ENCODE measurements at places on chromosomes 5 and 9.

DNA sequence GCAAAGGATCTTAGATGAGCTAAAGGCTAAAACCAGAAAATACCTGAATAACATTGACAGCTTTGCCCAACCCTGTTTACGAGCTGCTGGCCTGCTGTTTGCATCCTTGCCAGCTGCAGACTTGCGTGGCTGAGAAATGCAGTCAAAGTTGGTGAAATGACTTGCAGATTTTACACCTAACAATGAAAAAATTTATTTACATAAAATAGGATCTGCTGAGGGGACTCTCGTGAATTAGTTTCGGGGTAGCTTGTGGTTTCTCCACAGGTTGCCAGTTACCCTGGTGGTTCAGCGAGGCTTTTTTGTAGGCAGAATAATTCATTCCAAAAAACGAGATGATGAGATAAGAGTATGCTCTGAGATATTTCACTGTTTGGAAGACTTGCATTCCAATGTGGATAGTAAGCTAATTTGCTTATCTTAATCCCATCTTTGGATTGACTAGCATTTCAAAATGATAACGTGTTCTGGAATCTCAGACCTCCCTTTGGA is 65.7 kb upstream of the FANCC start:
- DNase-seq = no peak

GRCh38 chr5:20524991-20525529 is 537.1 kb upstream of the CDH18 start:
- peak; percentile 2 for DNase-seq

- no peak for DNase-seq
Measured at GRCh38 chr9:121230256-121230655, 28.6 kb upstream of the RAB14 start.

DNA sequence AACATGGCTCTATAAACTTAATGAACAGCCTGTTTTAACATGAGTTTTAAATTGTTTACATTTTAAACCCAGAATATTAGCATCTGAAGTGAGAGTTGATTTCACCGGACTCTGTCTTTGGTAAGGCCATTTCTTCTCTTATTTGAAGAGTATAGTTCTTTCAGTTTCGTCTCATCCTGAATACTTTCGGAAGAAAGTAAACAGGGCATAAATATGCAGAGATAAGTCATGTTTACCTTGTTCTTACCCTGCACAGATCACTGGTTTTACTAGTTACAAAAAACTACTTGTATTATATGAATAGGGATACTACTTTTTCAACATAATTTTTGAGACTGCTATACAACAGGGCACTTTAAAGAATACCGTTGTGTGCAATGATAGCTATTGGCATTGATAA is 656.3 kb upstream of the ZNF608 start:
- no peak for DNase-seq

- DNase-seq = no peak
Measured at GRCh38 chr5:22665801-22666200, 187.3 kb downstream of the CDH12 start.

DNA sequence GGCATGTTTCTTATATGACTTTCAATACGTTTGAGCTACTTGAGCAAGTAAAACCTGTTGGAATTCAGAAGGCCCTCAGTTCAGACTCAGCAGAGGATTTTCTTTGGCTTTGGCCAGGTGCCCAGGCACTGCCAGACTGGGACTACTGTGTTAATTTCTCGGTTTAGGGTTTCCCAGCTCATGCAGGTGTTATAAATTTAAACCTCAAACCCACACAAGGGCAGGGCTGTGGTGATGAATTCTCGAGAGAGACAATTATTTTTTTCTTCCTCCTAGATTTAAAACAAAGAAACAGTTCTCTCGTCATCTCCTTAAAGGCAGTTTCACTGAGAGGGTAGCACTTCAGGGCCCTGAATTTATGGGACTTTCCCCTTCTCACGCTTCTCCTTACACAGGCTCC is 406.0 kb upstream of the PIK3R1 start:
- DNase-seq = no peak

DNA sequence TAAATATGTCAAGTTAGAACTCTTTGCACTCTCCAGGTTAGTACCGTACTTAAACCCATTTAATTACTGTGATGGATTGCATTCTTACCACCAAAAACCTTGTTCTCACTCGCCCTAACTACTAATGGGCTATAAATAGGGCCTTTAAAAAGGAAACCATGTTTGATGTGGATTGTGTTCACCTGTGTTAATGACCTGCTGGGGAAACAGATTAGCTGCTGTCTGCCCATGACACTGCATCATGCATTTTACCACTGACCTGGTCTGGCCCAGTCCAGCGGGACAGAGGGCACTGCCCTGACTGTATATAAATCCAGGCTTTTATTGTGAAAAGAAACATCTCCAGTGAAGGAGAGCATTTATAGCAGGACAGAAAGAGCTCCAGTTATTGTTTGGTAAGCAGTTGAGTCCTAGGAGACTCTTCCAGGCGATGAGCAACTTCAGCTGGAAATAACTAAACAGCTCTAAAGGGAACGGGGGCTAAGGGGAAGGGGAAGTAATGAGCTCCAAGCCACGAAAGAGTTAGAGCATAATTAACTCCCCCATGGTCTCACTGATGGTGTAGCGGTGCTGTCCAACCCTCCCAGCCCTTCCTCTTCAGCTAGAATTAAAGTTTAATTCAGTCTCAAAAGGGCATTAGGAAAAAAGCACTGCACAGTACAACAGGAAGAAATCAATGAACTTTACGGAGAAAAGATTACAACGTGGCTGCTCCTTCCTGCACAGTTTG is 303.1 kb downstream of the ENC1 start:
- no peak for DNase-seq

- DNase-seq = no peak
Measured at GRCh38 chr5:158033724-158034123, 174.8 kb upstream of the CLINT1 start.

- DNase-seq = no peak
Measured at GRCh38 chr9:135736272-135736978, 34.4 kb downstream of the KCNT1 start.

- DNase-seq = peak; percentile 47
Measured at GRCh38 chr9:91734371-91734981, 215.6 kb downstream of the ROR2 start.

- peak; percentile 92 for DNase-seq
Measured at GRCh38 chr5:158485604-158486081, 614.1 kb downstream of the EBF1 start.

- no peak for DNase-seq
Measured at GRCh38 chr5:132684491-132684890, 10.7 kb downstream of the IL4 start.

DNA sequence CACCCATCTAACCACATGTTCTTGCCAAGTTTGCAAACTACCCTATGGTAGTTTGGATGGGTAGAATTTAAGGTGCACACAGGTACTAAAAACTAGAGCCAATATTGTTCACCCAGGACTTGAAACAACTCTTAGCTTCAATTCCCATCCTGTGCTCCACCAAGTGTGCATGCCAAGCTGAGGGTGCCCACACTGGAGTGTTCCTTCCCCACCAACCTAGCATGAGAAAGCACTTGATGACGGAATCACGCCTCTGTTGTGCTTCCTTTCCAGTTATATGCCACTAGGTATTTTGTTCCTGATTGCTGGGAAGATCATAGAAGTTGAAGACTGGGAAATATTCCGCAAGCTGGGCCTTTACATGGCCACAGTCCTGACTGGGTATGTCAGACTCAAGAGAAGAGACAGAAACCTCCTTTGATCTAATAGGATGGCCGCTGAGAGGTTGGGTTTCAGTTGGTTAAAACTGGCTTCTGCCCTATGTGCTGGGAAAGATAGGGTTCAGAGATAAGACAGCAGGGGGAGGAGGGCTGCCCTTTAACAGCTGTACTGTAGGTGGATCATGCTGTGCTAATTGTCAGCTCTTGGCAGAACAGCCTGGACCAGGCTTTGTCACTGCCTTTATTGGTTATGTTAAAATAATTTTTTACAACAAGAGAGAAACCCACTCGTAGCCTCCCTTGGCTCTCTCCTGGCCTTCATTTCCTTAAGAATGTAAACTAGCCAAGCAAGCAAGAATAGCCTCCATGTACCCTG is 83.5 kb downstream of the SLC1A1 start:
- DNase-seq = no peak

DNA sequence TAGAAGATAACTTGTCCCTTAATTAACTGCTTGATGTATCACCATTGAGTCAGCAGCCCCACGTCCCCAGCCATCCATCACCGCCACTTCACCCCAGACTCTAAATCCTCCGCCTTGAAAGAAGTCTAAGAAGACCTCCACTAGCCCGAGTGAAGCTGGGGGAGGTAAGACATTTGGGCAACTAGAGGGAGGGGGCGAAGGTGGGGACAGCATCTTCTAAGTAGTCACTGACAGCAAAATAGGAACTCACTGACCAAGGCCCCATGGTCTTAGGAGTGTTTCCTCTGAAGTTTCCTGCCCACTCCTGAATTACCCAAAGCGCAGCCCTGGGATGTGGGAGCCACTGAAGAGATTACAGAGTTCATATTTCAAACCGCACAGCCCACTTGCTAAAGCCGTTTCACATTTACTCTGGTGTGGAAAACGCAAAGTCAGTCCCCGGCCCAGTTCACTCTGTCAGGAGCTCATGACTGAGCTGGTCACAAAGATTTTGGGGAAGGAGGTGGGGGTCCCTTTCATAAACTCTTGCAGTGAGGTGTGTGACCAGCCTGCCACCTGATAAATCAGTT is 107.4 kb downstream of the LHFPL2 start:
- no peak for DNase-seq

- peak; percentile 51 for DNase-seq
Measured at GRCh38 chr9:79570448-79571308, 1.1 kb upstream of the TLE4 start.

DNA sequence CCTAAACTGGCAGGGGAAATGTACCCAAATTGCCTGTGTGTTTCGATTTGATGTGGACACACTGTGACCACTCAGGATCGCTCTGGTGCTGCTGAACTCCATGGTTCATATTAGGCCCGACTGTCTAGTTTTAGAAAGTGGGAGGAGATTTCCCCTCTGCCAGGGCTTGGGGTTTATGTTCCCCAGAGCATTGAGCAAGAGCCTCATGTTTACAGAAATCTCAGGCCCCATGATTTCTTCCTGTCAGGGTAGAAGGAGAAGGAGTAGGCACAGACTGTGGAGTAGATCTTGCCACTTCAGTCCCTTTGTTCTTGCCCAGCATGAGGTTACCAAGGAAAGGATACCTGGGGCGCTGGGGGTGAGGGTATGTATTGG is 40.8 kb upstream of the GLRX start:
- peak; percentile 75 for DNase-seq

- no peak for DNase-seq
Measured at GRCh38 chr9:137988051-137988450, 110.5 kb downstream of the CACNA1B start.

DNA sequence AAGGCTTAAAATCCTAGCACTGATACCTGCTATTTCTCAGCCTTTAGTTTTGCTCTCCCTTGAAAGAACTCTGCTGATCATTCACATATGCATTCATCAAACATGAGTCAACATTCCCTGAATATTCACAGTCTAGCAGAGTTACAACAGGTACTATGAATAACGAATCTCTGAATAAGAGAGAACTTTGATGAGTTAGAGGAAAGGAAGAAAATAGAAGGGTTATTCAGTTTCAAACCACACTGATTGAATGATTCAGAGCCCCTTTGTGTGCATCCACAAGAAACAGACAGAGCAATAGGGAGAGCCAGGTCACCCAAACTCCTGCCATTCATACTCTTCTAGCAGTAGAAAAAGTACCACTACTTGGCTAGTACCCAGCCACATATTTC is 36.0 kb downstream of the FOXD1 start:
- no peak for DNase-seq

DNA sequence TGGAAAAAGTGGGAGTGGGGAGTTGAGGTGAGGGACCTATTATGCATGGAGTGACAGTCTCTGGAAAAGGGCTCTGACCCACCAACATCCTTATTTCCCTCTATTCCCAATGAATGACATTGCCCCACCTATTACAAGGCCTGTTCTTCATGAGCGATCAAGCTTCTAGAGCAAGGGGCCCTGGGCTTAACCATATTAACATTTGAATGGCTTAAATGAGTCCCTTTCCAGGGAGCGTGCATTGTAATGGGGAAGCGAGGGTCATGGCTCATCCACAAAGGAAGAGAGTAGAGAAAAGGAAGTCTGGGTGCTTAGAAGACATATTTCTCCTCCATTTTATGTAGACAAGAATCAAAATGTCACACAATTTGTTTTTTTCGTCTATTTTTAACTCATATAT is 255.5 kb downstream of the CAAP1 start:
- DNase-seq = no peak

DNA sequence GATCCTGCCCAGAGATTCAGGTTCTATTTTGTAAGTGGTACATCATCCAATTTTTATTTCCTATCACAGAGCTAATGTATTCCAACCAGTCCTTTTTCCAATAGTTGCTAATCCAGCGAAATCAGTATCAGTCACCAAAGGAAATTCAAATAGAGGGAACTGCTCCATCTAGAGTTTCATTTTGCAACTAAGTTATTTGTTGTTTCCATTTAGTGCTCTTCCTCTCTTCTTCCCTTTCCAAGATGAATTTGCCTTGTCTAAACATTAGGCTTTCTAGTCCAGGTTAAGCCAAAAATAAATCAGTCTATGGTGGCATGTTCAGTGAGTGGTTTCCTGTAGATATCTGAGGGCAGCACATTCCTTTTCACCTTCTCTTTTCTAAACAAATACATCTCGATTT is 79.8 kb upstream of the SPATA31D4 start:
- no peak for DNase-seq

- no peak for DNase-seq
Measured at GRCh38 chr9:13436591-13436990, 157.1 kb upstream of the MPDZ start.

GRCh38 chr5:55232271-55232984 is 980 bp downstream of the CCNO start:
- DNase-seq = no peak

DNA sequence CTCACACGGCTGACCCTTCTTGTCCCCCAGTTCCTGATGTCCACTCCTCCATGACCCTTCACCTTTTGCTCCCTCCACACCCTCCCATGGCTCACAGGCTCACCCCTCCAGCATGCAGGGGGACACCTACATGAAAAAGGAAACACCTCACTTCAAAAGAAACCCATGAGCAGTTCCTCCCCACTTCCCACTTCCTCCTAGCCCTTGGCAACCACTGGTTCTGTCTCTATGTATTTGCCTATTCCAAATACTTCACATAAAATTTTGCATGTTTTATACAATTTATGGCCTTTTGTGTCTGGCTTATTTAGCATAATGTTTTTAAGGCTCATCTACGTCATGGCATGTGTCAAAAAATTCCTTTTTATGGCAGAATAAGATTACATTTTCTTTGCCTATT is 100.2 kb upstream of the S1PR3 start:
- no peak for DNase-seq

DNA sequence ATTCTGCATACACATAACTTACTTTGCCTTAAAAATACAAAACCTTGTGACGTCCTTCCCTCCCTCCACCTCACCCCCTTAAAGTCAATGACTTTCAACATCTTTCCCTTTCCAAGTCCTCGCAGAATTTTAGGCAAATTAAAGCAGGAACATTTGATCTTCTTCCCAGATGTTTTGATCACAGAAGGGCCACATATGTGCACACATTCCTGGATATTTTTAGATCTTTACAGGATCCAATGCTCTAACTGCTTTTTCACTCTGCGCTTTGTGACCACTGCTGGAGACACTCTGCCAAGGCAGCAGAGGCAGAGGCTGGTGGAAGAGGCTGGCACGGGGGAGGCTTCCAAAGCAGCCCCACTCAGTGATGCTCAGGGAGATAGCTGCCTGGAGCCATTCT is 130.7 kb downstream of the SEC61B start:
- peak; percentile 53 for DNase-seq

Measured in fibroblast of the conjunctiva (primary cell).